Upper lobe of right lung (tissue), 1 donor: ENCODE measurements at places on chromosomes 3 and 15. TPM values are rescaled to one million over a fixed set of nuclear protein-coding genes. Genes with fewer than 3 reads are reported as not detected.

Gene ADGRG7
- total RNA-seq = not detected

Gene CA12
- 6.7 TPM for total RNA-seq

Gene SCAMP5
- 2.6 TPM for total RNA-seq

- peak; percentile 81 for DNase-seq
- H3K27me3 ChIP-seq = no peaks in the 10 kb centered on the region
- H3K4me3 ChIP-seq = peak overlapping the region; percentile 75
- H3K4me1 ChIP-seq = peaks cover 25% of the 10 kb centered on the region
These were observed 791 bp downstream of the GYG1 start for GRCh38 chr3:148992027-148992634.

DNA sequence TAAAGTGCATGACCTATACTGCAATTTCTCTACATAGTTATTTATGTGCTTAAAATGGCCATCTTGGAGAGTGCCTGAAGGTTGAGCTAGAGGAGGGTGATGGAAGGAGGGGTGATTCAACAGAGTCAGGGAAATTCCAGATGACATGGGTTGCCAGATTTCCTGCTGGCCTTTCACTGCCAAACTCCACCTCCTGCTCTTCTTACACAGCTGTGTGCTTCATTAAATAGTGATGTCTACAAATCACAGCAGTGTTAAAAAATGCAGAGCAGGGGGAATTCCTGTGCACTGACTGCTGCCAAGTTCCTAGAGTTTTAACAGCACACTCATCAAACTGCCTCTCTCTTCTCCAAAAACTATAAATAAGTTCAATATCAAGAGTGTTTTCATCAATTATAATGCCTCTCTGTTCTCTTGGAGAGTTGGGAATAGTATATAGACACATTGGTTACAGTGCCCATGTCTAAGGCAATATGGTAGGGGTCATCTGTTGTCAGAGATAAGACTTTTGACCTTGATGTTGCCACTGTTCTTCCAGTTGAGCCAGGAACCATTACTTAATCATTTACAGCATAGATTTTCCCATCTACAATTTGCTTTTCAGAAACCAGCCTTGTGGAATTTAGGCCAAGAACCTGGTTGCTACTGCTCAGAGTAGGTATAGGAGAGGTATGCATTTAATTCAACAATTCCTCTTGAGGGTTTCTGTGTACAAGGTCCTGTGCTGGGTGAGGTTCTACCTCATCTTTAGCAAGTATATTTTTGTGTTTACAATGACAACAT, 79.6 kb downstream of the TP63 start:
- no peak overlapping the region for H3K27ac ChIP-seq
- no peaks in the 10 kb centered on the region for H3K36me3 ChIP-seq
- no peaks in the 10 kb centered on the region for H3K4me1 ChIP-seq
- no peak overlapping the region for H3K4me3 ChIP-seq

DNA sequence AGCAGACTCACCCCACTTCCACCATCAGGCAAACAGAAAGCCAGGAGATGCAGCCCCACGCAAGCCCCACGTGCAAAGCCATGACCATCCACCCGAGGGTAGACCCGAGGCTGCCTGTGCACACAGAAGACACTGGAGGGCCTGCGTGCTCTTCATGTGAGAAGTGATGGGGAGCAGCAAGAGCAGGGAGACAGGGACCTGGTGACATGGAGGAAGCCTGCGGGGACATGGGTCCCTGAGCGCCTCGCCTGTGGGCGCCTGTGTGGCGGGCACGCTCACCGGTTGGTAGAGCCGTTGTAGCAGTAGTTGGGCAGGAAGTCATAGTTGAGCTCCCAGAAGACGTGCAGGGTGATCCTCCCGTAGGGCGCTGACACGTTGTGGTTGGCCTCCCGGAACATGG, 65.0 kb downstream of the NIPA2 start:
- no peak for DNase-seq
- H3K4me1 ChIP-seq = no peaks in the 10 kb centered on the region
- H3K36me3 ChIP-seq = peaks cover 87% of the 10 kb centered on the region
- no peaks in the 10 kb centered on the region for H3K27me3 ChIP-seq
- no peak overlapping the region for H3K4me3 ChIP-seq
